Smooth muscle cell of the brain vasculature (primary cell): ENCODE measurements at places on chromosomes 1 and 21.

DNA sequence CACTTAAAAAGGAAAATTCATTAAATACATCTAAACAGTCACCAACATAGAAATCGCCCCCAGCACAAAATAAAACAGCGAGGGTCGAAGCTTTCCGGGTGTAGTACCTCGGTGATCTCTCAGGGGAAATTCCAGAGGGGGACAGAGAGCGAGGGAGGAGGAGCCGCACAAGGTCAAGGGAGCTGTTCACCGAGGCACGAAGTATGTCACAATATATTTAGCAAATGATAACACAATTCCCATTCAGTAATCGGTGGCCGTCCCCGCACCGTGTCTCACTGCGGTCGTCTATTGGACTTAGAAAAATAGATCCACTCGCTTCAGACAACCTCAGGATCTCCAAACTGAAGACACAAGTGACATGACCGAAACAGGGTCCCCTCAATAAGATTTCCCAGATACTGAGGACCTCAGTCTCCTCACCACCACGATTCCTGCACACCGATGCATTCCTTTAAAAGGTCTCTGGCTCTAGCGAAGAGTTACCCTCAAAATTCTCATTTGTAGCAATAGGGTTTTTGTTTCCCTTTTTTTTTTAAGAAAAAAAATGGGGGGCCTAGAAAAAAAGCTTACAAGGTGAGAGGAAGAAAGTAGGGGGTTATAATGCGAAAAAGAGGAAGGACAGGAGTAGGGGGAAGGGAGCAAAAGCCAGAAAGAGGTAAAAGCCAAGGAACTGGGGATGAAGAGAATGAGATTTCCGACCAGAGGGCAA is 1.1 kb downstream of the LPGAT1 start:
- no peak for DNase-seq

- no peak for DNase-seq
Measured at GRCh38 chr1:216788671-216789070, 65.4 kb upstream of the ESRRG start.

DNA sequence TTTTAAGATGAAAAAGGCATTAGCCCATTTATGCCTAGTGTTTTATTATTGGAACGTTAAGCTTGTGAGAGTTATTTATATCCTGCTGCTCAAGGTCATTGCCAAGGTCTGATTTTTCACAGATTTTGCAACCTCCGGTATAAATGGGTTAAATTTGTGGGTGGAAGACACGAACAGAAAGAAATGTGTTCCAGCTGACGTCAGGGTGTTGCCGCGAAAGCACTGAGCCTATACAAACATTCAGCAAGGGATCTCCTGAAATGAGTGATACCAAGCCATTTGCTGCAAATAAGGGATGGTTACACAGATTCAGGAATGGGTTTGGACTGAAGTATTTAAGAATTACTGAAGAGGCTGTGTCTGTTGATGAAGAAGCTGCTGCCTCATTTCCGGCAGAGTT is 32.2 kb downstream of the TMED5 start:
- DNase-seq, result peak; percentile 3

DNA sequence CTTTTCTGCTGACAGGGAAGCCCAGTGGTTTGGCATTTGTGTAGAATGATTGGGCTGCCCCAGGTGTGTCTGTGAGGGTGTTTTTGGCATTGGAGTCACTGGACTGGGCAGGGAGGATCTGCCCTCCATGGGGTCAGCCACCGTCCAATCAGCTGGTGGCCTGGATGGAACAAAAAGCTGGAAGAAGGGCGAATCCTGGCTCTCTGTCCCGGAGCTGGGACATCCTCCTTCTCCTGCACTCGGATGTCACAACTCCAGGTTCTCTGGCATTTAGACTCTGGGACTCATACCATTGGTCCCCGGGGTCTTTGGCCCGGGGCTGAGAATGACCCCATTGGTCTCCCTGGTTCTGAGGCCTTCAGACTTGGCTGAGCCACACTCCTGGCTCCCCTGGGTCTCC is 11.2 kb downstream of the SPSB1 start:
- no peak for DNase-seq

GRCh38 chr1:200379940-200380588 is 29.8 kb downstream of the ZNF281 start:
- no peak for DNase-seq

DNA sequence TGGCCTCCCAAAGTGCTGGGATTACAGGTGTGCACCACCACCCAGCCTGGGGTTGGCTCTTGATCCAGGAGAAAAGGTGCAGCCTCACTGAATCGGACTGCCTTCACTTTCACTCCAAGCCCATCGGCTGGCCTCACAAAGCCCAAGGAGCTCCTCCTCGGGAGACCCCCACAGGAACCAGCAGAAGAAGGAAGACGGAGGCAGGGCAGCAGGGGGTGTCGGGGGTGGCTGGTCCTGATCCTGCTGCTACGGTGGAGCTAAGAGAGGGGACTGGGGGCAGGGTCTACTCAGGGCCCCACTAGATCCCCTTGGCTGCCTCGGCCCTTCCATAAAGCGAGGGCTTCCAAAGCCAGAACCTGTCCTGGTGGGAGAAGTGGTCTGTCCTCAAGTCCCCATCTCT is 93.9 kb downstream of the STUM start:
- no peak for DNase-seq

DNA sequence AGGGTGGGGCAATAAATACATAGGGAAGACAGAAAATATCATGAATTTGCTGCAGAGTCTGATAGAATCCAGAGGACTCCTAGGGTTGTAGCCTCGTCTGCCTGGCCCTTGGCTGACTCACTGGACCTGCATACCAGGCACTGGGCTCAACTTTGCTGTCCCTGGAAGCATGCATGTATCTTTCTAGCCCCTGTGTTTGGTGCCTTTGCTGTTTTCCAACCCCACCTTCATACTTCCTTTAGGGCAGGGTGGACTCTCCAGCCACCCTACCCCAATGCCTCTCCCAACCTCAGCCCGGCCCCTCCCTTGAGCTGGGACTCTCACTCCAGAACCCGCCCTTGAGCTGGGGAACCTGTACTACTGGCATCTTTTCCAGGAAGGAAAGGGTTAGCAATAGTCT is 1.2 kb downstream of the RAB25 start:
- no peak for DNase-seq

- no peak for DNase-seq
Measured at GRCh38 chr21:17823846-17824245, 4.7 kb upstream of the C21orf91 start.

- DNase-seq, result no peak
Measured at GRCh38 chr1:89539128-89539527, 14.5 kb downstream of the LRRC8B start.

DNA sequence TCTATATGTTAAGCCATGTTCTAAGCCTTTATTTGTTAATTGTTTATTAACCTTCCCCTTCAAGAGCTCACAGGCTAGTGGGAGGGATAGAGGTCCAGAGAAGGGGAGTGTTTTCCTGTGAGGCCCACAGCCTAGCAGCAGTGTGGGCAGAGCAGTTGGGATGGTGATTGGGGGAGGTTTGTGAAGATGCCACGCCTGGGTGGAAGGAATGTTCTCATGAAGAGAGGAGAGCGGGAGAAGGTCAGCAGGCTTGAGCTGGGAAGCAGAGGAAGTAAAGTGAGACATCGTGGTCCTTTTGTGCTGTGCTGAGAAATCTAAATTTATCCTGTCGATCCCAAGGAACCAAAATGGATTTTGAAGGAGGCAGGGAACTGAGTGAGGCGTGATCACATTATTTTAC is 42.6 kb downstream of the TRAPPC10 start:
- peak; percentile 51 for DNase-seq

DNA sequence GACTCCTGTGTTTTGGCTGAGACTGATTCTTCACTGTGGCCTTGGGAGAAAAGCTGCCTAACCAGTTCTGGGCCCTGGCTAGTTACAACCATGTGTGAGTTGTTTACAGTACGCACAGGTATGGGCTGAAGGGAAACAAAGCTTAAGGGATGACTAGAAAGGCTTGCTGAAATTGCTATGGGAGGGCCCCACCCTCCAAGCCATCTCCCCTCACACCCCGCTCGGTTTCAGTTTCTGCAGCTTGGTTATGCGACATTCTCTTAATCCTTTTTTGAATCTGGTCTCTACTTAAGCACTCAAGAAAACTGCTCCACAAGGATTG is 43.1 kb downstream of the PBX1 start:
- no peak for DNase-seq

- DNase-seq, result no peak
Measured at GRCh38 chr1:15724949-15725880, 10.8 kb upstream of the SLC25A34 start.

GRCh38 chr1:30451532-30452125 is 271.8 kb downstream of the MATN1 start:
- DNase-seq, result no peak

DNA sequence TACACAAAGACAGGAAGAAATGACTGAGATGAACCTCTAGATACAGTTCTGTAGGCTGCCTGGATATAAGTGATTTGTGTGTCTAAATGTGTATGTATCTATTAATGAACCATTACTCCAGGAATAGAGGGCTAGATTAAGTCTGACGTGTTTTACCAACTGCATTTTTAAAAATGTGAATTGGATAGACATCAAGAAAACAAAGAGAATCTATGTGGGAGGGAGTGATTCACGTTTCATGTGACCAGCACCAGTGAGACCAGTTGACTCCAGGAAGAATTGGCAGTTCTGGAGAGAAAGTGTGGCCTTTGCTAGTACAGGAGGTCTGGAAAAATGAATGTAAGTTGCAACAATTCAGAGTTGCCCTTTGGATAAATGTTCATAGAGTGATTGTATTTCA is 53.4 kb upstream of the RGS21 start:
- peak; percentile 20 for DNase-seq

DNA sequence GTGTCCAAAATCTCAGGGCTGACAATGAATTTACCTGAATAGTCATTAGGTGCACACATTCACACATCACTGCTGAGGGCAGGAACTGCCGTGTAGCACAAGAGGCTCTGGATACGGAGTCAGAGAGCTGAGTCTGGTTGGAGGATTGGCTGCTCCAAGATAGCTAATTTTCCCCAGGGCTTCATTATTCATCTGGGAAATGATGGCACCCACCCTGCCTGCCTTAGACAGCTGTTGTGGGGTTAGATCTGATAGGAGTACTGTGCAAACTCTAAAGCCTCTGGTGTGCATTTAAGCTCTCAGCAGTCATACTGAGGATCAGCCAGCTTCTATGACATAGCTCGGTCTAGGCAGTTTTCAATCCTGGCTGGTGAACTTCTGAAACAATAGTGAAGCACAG is 67.0 kb downstream of the LMX1A start:
- no peak for DNase-seq

DNA sequence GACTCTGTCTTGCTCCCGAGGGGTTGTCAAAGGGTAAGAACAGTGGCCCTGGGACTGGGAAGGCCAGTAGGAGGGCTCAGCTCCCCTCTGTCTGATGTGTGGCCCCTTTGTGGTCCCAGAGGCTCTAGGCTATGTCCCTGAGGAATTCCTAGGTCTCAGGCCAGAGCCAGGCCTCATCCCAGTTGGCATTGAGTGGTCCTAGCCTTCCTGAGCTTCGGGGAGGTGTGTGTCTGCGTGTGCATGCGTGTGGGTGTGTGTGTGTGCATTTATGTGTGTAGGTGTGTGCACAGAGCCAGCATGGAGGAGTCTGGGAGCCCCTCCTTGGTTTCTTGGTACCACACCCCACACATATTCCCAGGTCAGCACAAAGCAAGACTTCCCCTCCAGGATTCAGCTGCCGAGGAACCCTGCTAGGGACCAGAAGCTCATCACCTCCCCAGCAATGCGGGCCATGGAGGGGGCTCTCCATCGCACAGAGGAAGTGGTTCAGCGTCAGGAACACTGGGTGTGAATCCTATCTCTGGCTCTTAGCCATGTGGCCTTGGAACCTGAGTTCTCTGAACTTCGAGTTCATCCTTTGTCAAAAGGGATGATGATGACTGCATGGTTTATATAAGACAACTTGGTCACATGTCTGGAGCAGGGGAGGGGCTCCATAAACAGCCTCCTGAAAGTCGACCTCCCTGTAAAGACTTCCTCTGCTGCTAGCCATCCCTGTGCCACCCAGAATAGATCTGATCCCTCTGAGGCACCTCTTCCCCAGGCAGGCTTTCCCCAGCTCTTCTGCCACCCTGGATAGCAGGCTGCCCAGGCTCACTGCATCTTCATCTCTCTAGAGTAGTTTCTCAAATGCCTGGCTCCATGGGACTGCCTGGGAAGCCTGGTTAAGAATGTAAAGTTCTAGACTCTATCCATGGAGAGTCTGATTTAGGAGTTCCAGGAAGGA is 8.3 kb upstream of the EPS8L3 start:
- no peak for DNase-seq

DNA sequence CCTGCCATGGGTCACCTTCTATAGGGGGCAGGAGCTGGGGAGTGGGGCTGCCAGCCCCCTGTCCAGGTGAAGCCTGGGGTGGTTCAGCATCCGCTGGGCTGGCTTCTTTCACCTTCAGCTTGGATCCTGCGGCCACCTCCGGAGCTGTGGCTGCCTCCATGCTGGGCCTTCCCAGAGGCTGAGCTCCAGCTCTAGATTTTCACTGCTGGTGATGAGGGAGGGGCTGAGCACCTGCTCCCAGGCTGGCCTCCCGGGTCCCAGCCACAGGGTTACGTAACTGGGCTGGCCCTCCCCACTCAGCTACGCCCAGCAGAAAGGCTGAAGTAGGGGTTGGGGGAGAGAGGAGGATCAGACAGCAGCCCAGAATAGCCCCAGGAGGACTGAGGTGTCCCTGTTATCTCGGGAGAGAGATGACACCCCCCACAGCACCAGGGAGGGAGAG is at the start of gene MYBPHL:
Gene MYBPHL (minus strand): TSS at position 180 of the 442 bp plus-strand sequence. CDS start 20 bp downstream, at position 160.
- no peak for DNase-seq
